Activated T-cell treated with anti-CD3 and anti-CD28 coated beads for 4 hours (primary cell): ENCODE measurements at places on chromosomes 13 and 19.

- no peak for DNase-seq
Measured at GRCh38 chr13:59447846-59448620, 715.7 kb downstream of the DIAPH3 start.

- no peak for DNase-seq
Measured at GRCh38 chr13:31320946-31321345, 121.2 kb downstream of the B3GLCT start.

DNA sequence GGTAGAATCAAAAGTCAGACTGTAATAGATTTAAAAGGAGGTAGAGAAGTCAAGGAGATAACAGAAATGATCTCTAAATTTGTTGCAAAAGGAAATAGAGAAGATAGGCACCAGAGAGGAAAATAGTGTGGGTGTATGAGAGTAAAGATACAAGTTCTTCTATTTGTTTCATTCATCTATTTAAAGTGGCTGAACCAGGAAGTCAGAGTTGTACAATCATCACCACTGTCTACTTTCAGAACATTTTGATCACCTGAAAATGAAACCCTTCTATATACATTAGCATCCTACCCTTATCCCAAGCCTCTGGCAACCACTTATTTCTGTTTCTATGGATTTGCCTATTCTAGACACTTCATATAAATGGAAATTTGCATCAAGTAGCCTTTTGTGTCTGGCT, 36.7 kb downstream of the INTS6 start:
- no peak for DNase-seq

DNA sequence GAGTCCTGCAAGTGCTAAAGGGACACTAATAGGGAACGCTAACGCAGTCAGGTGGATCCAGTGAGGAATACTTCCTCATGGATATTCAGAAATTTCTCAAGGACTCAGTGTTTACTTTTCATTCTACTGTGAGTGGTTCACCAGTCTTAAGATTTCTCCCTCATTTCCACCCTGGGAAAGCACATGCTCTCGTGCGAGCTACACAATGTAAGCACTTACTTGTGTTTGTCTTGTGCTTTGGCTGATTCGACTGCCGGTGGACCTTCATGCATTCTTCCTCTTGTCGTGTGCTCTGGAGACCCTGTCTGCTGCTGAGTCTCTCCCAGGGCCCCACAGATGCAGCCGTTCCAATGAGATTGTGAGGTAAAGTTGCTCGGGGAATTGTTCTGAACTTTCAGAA, 180.1 kb downstream of the NUFIP1 start:
- DNase-seq = no peak

DNA sequence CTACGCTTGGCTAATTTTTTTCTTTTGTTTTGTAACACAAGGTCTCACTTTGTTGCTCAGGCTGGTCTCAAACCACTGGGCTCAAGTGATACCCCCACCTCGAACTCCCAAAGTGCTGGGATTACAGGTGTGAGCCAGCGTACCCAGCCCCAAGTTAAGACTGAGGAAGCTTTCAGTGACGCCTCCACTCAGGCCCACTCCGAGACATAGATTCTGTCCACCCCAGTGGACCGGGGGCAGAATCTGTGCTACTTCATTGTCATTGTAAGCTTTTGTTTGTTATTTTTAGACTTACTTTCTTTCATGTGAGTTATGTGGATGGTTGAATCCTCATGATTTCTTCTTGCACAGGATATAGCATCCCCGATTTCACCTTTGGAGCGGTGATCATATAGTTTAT, 156.9 kb upstream of the TSHZ3 start:
- no peak for DNase-seq

DNA sequence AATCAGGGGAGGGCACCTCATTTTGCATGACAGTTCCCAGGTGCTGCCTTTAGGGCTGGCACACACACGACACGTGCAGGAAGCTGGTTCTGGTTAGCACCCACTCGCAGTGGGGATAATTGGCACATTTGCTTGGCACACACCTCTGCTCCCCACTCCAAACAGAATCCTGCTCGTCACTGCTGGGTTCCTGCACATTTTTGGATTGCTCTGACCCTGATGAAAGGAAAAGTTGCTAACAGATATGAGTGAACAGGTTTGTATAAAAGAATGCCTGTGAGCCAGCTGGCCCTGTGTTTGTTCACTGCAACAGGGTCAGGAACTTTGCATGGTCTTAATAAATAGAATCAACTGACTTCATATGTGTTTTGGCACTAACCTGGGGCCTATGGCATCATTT, 1500.4 kb downstream of the EFNB2 start:
- no peak for DNase-seq

DNA sequence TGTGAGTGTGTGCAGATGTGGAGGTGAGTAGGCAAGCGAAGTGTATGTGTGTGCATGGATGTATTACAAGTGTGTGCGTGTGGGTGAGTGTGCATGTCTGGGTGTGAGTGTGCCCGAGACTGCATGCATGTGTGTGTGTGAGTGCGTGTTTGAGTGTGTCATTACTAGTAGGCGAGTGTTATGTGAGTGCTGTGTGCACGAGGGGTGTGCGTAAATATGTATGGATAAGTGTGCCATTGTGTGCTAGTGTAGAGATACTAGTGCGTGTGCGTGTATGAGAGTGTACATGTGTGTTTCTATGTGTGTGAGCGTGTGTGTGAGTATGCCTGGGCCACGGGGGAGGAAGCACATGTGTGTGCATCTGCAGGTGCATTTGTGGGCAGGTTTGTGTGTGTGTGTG, 53.8 kb downstream of the CELF5 start:
- no peak for DNase-seq

GRCh38 chr19:42153672-42154433, 21.6 kb upstream of the POU2F2 start:
- no peak for DNase-seq

DNA sequence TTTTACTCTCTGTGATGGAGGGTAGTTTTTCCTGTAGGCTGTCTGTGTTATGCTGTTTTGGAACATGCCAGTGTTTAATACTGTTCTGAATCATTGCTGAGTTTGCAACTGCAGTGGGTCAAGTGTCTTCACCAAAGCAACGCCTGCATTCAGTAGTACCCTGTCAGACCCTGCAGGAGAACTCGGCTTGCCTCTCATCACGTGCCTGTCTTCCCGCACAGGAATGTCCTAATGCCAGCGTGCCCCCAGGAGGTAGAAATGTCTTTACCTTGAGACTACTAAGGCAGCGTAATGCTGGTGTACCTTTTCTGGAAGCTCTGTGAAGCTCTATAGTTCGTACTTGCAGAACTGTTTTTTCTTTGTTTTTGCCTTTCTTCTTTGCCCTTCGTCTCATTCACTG, 42.3 kb downstream of the POLR1D start:
- DNase-seq = no peak

DNA sequence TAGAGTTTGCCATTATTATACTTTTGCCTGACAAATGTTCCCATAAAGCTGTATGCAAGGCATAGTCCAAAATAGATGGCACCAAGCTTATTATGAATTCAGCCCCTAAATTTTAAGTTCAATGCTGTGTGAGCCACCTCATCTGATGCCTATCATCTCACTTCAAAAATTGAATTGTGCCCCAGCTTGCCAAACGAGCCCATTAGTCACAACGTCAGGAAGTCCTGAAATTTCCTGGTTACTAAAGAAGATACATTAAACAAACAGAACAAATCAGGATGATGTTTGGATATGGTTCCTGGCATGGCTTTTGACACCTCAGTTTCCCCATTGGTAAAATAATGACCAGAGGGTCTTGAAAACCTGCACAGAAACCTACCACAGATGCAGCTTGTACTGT, 147.5 kb upstream of the SOX21 start:
- DNase-seq = no peak
